NB4 (cell line): ENCODE measurements at places on chromosomes 11 and 22.

DNA sequence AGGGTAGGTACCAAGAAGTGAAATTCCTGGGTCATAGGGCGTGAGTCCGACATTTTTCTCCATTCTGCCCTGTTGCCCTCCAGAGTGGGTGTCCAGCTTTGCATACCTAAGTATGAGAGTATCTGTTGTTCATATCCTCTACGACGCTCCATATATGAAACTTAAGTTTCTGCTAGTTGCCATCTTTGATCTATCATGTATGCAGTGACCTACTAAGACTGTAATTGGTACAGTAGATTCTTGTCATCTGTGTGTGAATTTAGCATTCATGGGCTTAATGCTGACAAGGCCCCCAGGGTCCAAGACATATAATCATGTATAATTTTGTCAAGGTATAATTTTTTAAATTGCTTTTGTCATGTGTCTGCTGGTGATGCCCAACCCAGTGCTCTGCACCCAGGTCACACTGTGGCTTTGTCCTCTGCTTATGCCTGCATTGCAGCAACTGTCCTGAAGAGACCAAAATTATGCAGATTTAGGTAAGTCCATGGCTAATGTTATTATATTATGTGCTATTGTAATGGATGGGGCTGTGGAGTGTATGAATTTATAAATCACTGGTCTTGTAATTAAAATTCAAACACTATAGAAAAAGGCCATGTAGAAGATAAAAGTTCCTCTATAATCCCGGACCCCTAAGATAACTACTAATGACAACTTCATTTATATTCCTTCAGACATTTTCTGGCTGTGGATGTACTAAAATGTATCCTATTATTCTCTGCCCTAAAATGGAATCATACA, 12.2 kb downstream of the NEAT1 start:
- no peak for DNase-seq

GRCh38 chr11:108037636-108038035, 28.9 kb downstream of the CUL5 start:
- no peak for DNase-seq

DNA sequence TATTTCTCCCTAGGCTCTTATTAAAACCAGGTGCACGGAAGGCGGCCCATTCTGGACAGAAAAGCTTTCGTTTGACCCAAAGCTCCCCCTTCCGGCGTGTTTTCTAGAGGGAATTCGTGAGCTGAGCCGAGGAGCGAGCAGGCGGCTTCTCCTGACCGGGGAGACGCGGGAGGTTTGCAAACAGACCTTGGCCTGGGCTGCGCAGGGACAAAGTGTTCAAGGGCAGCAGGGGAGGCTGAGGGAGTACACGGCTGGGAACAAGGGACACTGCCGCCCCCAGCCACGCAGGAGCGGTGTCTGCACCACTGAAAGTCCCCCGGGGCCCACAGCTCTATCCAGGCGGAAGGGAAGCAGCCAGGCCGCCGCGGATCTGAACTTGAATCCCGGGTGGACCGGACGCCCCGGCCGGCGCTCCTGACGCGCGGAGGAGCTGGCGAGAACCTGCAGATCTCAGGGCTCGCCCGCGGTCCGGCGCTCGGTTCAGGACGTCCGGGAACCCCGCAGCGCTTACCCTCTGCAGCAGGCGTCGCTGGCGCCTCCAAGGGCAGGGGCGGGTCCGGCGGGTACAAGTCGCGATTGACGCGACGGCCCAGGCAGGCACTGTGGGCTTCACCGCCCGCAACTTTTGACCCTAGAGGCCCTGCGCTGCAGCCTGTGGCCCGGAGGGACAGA, 101.9 kb downstream of the WT1 start:
- no peak for DNase-seq

- DNase-seq, result no peak
Observed at GRCh38 chr22:40766956-40767355, 52.2 kb downstream of the SLC25A17 start.

DNA sequence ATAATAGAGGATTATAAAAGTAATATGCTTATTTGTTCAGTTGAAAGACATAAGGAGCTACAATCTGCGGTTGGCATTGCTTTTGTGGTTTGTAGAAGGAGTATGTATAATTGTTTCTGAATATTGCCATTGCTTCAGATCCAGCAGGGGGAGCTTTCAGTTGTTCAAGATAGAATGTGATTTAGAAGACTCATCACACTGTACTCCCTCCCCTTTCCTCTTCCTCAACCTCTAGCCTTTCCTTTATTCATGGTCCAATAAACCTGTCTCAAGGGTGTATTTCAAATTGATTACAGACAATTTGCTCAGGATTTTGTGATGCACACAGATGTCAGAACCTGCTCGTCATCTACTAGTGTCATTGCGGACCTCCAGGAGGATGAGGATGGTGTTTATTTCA, 9.8 kb downstream of the PRMT3 start:
- peak; percentile 69 for DNase-seq

- DNase-seq, result no peak
Observed at GRCh38 chr11:69702769-69703452, 911 bp downstream of the FGF19 start.

DNA sequence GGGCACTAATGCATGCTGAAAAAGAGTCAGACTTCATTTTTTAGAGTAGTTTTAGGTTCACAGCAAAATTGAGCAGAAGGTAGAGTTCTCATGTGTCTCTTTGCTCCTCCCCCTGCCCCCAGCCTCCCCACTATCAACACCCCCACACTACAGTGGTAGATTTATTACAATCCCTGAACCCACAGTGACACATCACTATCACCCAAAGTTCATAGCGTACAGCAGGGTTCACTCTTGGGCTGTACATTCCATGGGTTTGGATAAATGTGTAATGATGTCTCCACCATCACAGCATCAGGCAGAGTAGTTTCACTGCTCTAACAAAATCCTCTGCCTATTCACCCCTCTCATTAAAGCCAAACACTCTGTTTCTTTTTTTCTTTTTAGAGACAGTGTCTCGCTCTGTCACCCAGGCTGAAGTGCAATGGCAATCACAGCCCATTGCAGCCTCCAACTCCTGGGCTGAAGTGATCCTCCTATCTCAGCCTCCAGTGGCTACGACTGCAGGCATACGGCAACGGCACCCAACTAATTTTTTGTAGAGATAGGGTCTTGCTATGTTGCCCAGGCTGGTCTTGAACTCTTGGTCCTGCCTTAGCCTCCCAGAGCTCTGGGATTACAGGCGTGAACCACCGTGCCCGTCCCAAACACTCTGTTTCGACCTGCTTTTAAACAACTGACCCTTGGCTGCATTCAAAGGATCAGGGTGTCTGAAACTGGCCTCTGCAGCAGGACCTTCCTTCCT, 4.1 kb downstream of the BEST1 start:
- peak; percentile 52 for DNase-seq

DNA sequence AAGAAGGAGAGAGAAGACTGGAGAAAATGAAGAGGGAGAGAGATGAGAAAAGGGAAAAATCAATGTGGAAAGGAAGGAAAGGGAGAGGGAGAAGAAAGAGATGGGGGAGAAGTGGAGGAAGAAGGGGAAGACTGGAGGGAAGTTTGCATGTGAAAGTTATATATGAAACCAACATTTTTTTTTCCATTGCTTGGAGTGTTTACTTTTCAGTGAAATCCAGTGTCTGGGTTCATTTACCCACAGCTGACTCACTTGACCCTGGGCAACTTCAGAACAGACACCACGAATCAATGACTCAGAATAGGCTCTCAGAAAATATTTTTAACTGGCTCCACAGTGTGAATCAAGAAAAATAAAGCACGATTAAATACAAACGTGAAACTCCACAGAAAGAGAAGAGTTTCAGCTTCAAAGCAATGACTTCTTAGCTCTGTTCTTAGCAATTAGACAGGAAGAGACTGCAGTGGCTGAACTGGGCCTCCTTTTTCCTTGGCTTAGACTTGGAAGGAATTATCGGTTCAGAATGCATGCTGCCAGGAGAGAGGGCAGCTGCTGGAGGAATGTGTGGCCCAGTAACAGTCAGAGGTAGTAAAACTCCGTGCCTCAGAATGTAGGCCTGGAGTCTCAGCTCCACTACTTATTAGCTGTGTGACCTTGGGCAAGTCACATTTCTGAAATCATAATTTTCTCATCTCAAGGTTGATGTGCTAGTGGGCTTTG, 237.5 kb downstream of the MIAT start:
- DNase-seq, result no peak

DNA sequence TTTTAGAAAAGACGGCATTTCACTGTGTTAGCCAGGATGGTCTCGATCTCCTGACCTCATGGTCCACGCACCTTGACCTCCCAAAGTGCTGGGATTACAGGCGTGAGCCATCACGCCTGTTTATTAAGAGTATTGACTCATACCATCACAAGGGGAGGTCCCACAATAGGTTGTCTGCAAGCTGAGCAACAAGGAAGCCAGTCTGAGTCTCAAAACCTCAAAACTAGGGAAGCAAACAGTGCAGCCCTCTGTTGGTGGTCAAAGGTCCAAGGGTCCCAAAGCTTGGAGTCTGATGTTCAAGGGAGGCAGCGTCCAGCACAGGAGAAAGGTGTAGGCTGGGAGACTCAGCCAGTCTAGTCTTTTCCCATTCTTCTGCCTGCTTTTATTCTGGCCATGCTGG, 32.8 kb upstream of the LDLRAD3 start:
- no peak for DNase-seq

DNA sequence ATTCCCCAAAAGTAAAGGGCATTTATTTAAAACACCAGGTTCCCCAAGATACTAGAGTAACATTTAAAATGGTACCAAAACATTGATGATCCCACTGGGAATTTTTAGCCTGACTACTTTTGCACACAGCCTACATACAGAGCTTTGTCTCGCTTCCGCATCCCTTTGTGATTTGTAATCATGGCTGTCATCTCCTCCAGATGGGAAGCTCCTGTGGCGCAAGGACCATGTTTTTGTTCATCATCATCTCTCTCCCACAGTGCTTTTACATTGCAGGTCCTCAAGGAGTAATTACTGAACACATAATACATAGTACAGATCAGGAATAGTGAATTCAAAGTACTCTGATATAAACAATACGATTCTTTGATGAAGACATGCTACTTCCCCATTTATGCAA, 231.2 kb upstream of the MTNR1B start:
- no peak for DNase-seq

DNA sequence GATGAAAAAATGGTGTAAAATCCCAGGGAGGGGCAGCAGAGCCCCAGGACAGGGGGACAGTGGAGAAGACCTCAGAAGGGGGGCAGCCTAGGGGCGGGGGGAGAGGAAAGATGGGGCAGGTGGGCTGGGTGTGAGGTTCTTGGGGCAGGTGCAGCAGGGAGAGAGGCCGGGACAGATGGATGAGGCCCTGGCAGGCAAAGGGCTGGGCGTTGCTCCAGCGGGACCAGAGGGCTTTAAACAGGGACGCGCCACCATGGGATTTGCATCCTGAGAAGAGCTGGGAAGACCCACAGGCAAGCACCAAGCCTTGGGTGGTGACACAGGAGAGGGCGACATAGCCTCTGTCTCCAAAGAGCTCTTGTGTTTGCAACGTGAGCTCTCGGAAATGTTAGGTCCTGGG, 1342.8 kb downstream of the TBC1D22A start:
- DNase-seq, result no peak

GRCh38 chr11:80417681-80418080, 976.9 kb upstream of the TENM4 start:
- DNase-seq, result no peak

- DNase-seq, result peak; percentile 63
Observed at GRCh38 chr22:21734540-21735199, 924 bp downstream of the YPEL1 start.

DNA sequence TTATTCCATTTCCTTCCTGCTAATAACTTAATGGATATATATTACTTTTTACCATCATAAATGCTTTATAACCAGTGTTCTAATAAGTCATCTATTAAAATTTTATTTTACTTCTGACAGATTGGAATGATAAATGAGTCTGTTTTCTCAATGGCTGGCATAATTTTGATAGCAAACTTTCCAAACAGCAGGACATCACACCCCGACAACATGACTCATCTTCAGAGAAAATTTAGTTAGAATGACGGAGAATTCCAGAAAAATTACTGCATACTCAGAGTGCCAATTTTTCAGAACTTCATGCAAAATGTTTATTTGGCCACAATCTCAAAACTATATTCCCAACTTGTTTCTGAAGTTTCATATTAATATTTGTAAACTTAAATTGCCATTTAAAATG, 174.4 kb downstream of the SWAP70 start:
- DNase-seq, result no peak

GRCh38 chr11:95892492-95892891, 31.4 kb downstream of the MTMR2 start:
- DNase-seq, result no peak

DNA sequence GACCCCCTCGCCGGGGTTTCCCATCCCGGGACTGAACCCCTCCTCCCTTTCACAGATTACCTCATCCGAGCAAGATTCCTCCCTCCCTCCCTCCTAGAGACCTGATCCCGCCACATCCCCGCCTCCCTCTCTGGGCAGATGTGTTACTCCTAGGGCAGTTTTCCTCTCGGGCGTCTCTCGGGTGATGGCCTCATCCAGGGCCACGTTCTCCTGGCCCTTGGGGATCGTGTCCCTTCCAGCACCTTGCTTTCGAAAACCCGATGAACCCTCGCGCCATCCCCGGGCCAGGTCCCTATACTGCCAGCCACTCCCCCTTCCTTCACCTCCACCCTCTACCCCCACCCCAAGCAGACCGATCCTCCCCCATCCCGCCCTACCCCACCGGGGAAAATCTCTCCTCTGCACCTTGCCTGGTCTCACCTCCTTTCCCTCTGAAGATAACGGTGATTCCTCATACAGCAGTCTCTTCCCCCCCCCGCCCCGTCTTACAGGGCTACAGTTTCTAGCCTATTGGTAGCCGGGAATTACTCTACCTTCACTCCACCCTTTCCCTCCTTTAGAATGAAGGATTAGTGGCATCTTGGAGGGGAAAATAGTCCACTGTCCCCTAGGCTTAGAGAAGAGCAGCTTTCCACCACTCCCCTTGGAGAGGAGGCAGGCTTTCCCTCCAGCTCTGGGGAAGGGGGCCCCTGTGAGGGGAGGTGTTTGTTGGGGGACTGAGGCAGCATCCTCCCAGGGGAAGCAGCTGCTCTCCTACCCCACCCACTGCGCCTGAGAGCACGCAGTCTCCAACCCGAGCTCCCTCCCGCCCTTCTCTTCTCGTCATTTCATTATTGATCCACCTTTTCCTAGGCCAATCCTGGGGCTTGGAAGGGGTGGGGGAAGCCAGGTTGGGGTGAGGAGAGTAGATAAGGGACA, 1.2 kb downstream of the KMT2A start:
- DNase-seq, result peak; percentile 66

DNA sequence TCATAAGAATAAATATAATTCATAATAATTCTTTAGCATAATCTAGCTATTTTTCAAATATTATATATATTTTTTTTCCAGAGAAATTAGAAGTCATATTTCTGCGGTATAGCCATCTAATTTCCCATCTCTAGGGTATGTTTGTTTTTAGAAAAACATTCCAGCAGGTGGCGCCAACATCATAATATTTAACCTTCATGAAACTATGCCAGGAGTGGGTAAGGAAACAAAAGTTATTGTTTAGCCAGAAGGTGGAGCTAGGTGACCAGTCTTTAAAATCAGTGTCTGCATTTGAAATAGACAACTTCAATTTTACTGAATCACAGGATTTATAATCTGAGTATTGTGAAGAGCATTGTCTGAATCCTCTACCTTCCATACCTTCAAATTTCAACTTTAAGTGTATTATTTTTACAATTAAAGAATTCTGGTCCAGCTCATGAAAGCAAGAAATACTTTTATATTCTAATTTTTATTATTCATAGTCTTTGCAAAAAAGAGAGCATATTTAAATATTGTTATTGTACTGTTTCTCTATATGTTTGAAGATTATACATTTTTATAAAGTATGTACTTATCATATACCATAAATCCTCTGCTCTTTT, 15.7 kb upstream of the CCDC179 start:
- DNase-seq, result peak; percentile 79

- peak; percentile 27 for DNase-seq
Observed at GRCh38 chr11:125258291-125259032, 93.9 kb downstream of the PKNOX2 start.
